ENCODE measurements at places on chromosomes 6 and 20. TPM values are rescaled to one million over a fixed set of nuclear protein-coding genes. Genes with fewer than 3 reads are reported as not detected.

C6orf58 gene
- not detected for total RNA-seq

LTB gene
- total RNA-seq = not detected

CST4 gene
- total RNA-seq = not detected

TFAP2B gene
- not detected for total RNA-seq

CST7 gene
- total RNA-seq = not detected

E2F3 gene
- total RNA-seq = 4.2 TPM

TCF19 gene
- total RNA-seq = 80.8 TPM

ZSCAN23 gene
- total RNA-seq = 1.1 TPM

RSPH9 gene
- not detected for total RNA-seq

PACSIN1 gene
- 0.03 TPM for total RNA-seq

BFSP1 gene
- 1.4 TPM for total RNA-seq

C20orf96 gene
- 0.08 TPM for total RNA-seq

HLA-DPB1 gene
- total RNA-seq = not detected

OPRM1 gene
- total RNA-seq = not detected

LBP gene
- 0.28 TPM for total RNA-seq

PTCHD4 gene
- total RNA-seq = not detected

FAXC gene
- total RNA-seq = not detected

PROKR2 gene
- total RNA-seq = not detected

C6orf163 gene
- total RNA-seq = not detected

MRAP2 gene
- 7.6 TPM for total RNA-seq

SAPCD1 gene
- 11.6 TPM for total RNA-seq

MAP7 gene
- total RNA-seq = 44.6 TPM

OR2J1 gene
- total RNA-seq = not detected

TNF gene
- total RNA-seq = 0.08 TPM

GFOD1 gene
- total RNA-seq = 13.3 TPM

UBD gene
- not detected for total RNA-seq

COL21A1 gene
- total RNA-seq = 0.18 TPM

Measured in HT-29 (cell line).